M059J (cell line): ENCODE measurements at places on chromosomes 12 and 14. TPM values are rescaled to one million over a fixed set of nuclear protein-coding genes. Genes with fewer than 3 reads are reported as not detected.

The RD3L gene
- not detected in 2 replicates for total RNA-seq

The SINHCAF gene
- total RNA-seq, result 73.0 and 86.2 TPM in 2 replicates

The CCT2 gene
- total RNA-seq, result 215 and 244 TPM in 2 replicates

The STON2 gene
- total RNA-seq, result 0.20 and 1.3 TPM in 2 replicates

The ZNF891 gene
- 0.32 and 0.44 TPM in 2 replicates for total RNA-seq

The TAS2R20 gene
- total RNA-seq, result 0.07 TPM in 1 of 2 replicates, not detected in the other

The RHOJ gene
- 1.6 and 1.8 TPM in 2 replicates for total RNA-seq

The OR11H6 gene
- not detected in 2 replicates for total RNA-seq

The ITFG2 gene
- 9.1 and 13.8 TPM in 2 replicates for total RNA-seq

The EPYC gene
- total RNA-seq, result 0.17 TPM in 1 of 2 replicates, not detected in the other

The SLC38A4 gene
- 2.7 and 3.3 TPM in 2 replicates for total RNA-seq

The ATP5F1B gene
- total RNA-seq, result 559 and 577 TPM in 2 replicates

The EML1 gene
- total RNA-seq, result 32.0 and 32.6 TPM in 2 replicates

The IAPP gene
- not detected in 2 replicates for total RNA-seq

The PAH gene
- not detected in 2 replicates for total RNA-seq

The NT5DC3 gene
- 7.3 and 10.4 TPM in 2 replicates for total RNA-seq

The BDKRB1 gene
- total RNA-seq, result 0.10 and 1.7 TPM in 2 replicates

The KLRD1 gene
- not detected in 2 replicates for total RNA-seq

The KCNA5 gene
- total RNA-seq, result not detected in 2 replicates

The PKP2 gene
- total RNA-seq, result 6.2 and 8.0 TPM in 2 replicates

The OR10G3 gene
- not detected in 2 replicates for total RNA-seq

The OR6C4 gene
- not detected in 2 replicates for total RNA-seq

The RPL36AL gene
- total RNA-seq, result 318 and 363 TPM in 2 replicates

The IGFBP6 gene
- 318 and 394 TPM in 2 replicates for total RNA-seq

The STYK1 gene
- 1.6 and 5.9 TPM in 2 replicates for total RNA-seq

The TPPP2 gene
- total RNA-seq, result not detected in 2 replicates

The NPFF gene
- not detected in 2 replicates for total RNA-seq

The MAP1LC3B2 gene
- 0.67 TPM in 1 of 2 replicates, not detected in the other for total RNA-seq

The BHLHE41 gene
- 5.0 and 7.4 TPM in 2 replicates for total RNA-seq

The RNASE3 gene
- not detected in 2 replicates for total RNA-seq

The NRIP2 gene
- not detected in 2 replicates for total RNA-seq

The PZP gene
- total RNA-seq, result not detected in 2 replicates

The FUT8 gene
- 86.5 and 109 TPM in 2 replicates for total RNA-seq

The BATF gene
- 1.9 TPM in 1 of 2 replicates, not detected in the other for total RNA-seq

The GLT1D1 gene
- total RNA-seq, result not detected in 2 replicates

The OR4K17 gene
- not detected in 2 replicates for total RNA-seq

The CCDC92 gene
- 6.6 and 13.3 TPM in 2 replicates for total RNA-seq

The SYNDIG1L gene
- not detected in 2 replicates for total RNA-seq

The GYS2 gene
- not detected in 2 replicates for total RNA-seq

The CD163L1 gene
- total RNA-seq, result 5.8 and 9.7 TPM in 2 replicates

The KMT2D gene
- 5.9 and 16.1 TPM in 2 replicates for total RNA-seq

The CLEC9A gene
- total RNA-seq, result 0.07 TPM in 1 of 2 replicates, not detected in the other

The CCDC197 gene
- not detected in 2 replicates for total RNA-seq

The RFLNA gene
- 2.4 and 3.8 TPM in 2 replicates for total RNA-seq

The CLEC4A gene
- 0.96 TPM in 1 of 2 replicates, not detected in the other for total RNA-seq

The KRT75 gene
- 0.02 TPM in 1 of 2 replicates, not detected in the other for total RNA-seq

The FBXL14 gene
- 7.9 and 9.6 TPM in 2 replicates for total RNA-seq

The TDP1 gene
- total RNA-seq, result 28.0 and 34.8 TPM in 2 replicates

The TTC6 gene
- not detected in 2 replicates for total RNA-seq

The SLC24A4 gene
- total RNA-seq, result 0.02 TPM in 1 of 2 replicates, not detected in the other

The PPP2R5C gene
- total RNA-seq, result 54.4 and 81.1 TPM in 2 replicates

The ETFRF1 gene
- 49.3 and 50.8 TPM in 2 replicates for total RNA-seq

The SPX gene
- total RNA-seq, result 0.39 and 0.47 TPM in 2 replicates

The ASCL1 gene
- total RNA-seq, result not detected in 2 replicates

The STAC3 gene
- 0.10 TPM in 1 of 2 replicates, not detected in the other for total RNA-seq

The PCED1B gene
- 2.8 and 4.5 TPM in 2 replicates for total RNA-seq

The SLC17A8 gene
- not detected in 2 replicates for total RNA-seq

The MYF6 gene
- not detected in 2 replicates for total RNA-seq

The RAD51AP1 gene
- 63.4 and 66.7 TPM in 2 replicates for total RNA-seq

The CAPZA3 gene
- total RNA-seq, result not detected in 2 replicates
